ENCODE measurements at places on chromosomes 7 and 10. TPM values are rescaled to one million over a fixed set of nuclear protein-coding genes. Genes with fewer than 3 reads are reported as not detected.
A peak's percentile ranks its signal among the peaks of the same experiment; 100 is the strongest.

DNA sequence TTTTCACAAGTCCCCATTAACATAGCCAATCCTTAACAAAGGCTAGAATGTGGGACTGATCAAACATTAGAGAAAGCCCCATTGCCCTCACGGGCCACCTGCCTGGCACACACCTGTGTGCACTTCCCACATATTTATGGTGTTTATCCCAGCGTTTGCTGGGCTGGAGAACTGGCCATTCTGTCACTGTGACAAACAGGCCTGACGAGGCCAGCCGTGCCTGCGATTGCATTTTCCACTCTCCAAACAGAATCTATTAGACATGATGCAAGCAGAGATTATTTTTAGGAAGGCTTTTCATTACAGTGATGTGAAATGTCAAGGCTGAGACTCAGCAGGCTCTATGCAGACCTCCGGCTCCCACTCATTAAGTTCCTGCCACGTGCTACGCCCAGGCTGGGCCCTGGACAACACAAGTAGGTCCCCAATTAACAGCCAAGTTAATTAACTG, 20.4 kb downstream of the PTPRN2 start:
- DNase-seq = no peak

DNA sequence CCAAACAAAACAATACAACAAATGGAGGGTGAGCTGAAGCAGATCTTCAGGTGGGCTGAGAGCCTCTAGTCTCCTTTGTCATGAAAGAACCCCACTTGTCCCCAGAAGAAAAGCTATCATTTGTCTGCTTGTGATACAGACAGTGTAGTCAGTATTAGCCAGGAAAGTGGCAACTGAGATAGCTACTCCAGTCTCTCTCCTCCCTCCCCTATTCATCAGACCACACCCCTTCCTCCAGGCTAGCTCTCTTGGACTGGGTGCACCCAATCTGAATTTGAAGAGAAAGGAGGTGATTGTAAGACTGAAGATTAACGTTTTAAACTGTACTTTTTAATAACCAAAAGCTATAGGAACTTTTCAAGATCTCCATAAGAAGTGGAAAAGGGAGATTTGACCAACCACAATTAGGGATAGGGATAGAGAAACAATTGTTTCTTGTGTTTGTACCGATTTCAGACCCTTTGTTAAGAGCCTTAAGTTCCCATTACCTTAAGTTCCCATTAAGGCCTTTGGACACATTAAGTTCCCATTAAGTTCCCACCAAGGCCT, 14.1 kb downstream of the BMPR1A start:
- no peak for DNase-seq

H2BK1 gene
- total RNA-seq = 0.64 TPM

C7orf57 gene
- total RNA-seq = 0.06 TPM

GRCh38 chr7:93378131-93378760, 146.1 kb downstream of the VPS50 start:
- no peak for DNase-seq

DENND2A gene
- total RNA-seq = 0.77 TPM

PLEKHS1 gene
- 0.80 TPM for total RNA-seq

DNA sequence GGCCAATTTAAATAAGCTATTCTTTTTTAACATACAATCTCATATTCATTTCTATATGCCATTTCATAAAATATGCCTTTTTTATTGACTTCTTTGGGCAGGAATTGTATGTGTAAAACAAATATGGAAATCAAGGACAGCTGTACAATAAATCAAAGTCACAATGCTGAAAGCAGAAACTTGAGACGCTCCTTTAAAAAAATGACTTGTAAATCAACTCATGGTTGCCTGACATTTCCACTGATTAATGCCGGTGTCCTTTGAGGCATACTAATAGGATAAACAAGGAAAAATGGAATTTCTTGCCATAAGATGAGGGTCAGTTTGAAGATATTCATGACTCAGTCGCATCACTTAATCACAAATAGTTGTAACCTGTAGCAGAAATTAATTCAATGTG, 247.4 kb upstream of the TEX47 start:
- DNase-seq = no peak

DNA sequence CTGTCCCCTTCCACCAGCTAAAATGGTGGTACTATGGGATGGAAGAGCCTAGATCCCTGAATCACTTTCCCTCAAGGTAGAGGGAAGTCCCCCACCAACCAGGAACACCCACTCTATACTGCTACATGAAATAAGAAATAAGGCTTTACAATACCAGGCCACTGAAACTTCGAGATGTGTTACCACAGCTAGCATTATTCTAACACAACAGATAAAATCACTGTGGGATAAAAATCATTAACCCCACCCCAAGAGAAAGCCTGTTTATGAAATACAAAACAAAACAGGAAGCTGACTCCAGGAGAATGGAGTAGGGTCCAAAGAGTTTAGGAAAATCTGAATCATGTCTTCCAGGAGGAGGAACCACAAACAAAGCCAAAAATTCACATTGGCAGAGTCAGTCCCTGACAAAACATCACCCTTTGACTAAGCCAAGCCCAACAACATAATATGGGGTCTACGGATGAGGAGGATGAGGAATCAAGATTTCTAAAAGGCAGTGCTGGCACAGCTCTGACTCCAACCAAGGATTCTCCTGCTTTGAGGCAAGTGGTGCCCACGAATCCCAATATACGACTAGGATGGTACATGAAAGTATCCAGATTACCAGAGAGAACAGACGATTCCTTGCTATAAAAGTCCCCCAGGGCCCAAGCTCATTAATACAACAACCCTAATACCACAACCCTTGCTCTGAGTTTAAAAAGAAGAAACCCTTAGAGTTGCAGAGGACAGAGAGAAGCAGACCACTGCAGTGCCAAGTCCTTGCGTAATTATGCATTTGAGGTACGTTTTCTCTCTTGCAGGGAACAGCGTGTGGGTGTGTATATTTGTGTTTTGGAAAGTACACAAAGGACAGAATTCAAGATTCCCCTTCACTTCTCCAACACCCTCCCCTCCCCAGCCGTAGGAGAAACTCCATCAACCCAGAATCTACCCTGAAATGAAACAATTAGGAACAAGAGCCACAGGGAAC, 23.7 kb downstream of the XPNPEP1 start:
- DNase-seq = no peak

DNA sequence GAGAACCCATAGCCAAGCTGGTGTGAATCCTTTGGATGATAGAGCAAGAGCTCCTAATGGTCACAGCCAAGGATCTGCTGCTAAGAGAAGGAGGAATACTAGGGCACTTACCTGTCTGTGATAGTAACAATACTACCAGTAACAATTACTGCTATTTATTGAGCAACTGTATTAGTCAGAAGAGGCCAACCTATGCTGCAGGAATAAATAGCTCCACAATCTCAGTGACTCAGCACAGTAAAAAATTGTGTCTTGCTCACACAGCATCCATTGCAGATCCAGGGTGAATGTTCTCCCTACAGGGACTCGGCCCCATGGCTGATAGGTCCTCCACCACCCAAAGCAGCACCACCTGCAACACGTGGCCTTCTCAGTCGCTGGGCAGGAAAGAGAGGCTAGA, 257.6 kb upstream of the ZMIZ1 start:
- DNase-seq = no peak

CALML5 gene
- total RNA-seq = not detected

- DNase-seq = no peak
Observed at GRCh38 chr7:31464601-31465000, 49.3 kb upstream of the ITPRID1 start.

- DNase-seq = no peak
Observed at GRCh38 chr10:13969792-13970140, 361.0 kb downstream of the FRMD4A start.

GRCh38 chr10:128069351-128070051, 56.7 kb downstream of the MKI67 start:
- DNase-seq = peak; percentile 66

DNA sequence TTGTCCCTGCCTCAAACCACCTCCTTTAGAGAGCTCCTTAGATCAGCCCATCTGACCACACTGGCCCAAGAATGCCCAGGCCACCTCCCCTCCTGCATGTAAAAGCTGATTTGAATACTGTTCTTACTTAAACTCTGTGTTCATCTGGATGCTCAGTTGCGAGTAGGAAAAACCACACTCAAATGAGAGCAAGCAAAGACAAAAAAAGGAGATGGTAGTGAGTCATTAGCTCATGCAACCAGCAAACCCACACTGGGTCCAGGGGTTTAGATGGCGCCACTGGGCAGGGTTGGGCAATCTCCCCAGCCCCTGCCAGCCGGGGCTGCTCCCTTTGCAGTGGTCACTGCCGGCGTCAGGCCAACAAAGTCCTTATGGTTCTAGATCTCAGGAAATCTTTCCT, 32.7 kb downstream of the TSPAN15 start:
- DNase-seq = peak; percentile 54

- DNase-seq = no peak
Observed at GRCh38 chr10:130933008-130933390, 378.5 kb downstream of the TCERG1L start.

ZNF485 gene
- 3.6 TPM for total RNA-seq

DNA sequence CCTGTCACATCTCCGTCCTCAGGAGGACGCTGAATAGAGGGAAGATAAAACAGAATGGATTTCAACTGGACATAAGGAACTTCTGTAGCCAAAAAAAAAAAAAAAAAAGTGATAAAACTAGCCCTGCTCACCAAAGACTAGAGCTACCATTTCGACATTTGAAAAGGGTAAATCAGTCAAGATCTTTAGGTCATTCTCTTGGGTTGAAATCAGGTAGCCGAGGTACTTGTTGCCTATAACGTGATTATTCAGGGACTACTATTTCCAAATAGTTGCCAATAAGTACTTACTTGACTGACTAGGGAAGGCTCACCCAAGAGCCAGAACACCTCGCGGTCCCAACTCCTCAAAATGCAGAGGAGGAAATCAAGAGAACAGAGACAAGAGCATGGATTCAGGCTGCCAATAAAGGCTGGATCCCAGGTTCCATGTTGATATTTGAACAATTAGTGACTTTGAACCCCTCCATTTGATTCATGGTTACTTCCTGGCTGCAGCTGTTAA, 2.0 kb downstream of the RHEB start:
- no peak for DNase-seq

DNA sequence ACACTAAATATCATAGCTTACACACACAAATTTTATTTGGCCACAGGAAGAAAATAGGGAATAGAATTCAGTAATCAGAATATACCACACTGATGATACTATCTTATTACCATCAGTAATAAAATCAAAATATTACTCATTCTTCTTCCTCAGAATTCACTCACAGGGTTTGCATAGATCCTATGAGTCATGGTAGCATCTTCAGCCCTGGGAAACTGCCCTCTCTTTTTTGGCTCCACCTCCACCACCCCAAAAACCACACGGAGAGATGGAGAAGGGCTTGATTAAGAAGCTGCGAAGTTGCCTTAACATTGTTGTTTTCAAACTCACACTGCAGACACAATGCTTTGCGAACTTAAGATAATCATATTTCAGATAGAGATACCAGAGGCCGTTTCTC, 154.1 kb upstream of the AHR start:
- no peak for DNase-seq

DNA sequence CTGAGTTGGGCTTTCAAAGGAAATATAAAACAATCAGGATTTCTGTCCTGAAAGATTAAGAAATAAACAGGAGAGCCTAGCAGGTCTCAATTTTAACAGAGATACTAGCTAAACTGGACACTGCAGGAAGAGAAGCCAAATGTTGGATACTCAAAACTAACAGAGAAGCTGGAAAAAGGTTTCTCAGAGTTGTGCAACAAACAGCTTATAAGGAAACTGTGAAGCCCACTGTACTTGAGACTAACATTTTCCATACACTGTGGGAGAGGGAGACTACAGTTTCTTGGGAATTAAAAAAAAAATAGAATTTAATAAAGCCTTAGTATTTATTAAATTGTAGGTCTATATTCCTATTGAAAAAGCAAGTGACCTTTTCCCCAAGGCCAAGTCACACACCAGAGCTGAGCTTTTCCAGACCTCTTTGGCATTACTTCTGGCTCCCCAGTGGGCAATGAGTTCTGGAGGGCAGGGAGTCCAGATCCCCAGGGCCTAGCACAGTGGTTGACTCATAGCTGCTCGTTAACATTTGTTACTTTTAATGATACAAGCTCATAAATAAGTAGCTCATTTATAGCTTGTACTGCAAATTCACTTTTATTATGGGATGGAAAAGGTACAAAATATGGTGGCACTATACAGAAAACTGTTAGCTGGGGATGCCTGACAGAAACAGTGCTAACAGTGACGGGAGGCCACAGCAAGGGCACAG, 68.3 kb downstream of the MINDY3 start:
- no peak for DNase-seq

All from H4 (cell line).